Neural cell (in vitro differentiated cells): ENCODE measurements at places on chromosomes 13 and 19. TPM values are rescaled to one million over a fixed set of nuclear protein-coding genes. Genes with fewer than 3 reads are reported as not detected.

Gene HCST
- polyA plus RNA-seq: not detected in 2 replicates

Gene ZNF823
- polyA plus RNA-seq: 7.8 and 13.6 TPM in 2 replicates

Gene LGALS14
- 0.53 and 4.4 TPM in 2 replicates for polyA plus RNA-seq

Gene C5AR1
- not detected in 2 replicates for polyA plus RNA-seq

Gene GPR183
- polyA plus RNA-seq: not detected in 2 replicates

Gene GIPR
- polyA plus RNA-seq: 6.4 and 13.1 TPM in 2 replicates

Gene MYO1F
- polyA plus RNA-seq: 0.40 TPM in 2 replicates

Gene FRY
- 46.6 and 49.3 TPM in 2 replicates for polyA plus RNA-seq

Gene IGFL2
- polyA plus RNA-seq: not detected in 2 replicates

Gene IGFL1
- not detected in 2 replicates for polyA plus RNA-seq

Gene LGALS7B
- polyA plus RNA-seq: not detected in 2 replicates

Gene C19orf73
- polyA plus RNA-seq: 5.7 and 8.4 TPM in 2 replicates

Gene DLL3
- 34.4 and 35.5 TPM in 2 replicates for polyA plus RNA-seq

Gene OR7G3
- not detected in 2 replicates for polyA plus RNA-seq
